ENCODE measurements at places on chromosomes 4 and X. TPM values are rescaled to one million over a fixed set of nuclear protein-coding genes. Genes with fewer than 3 reads are reported as not detected.

The UGT2B17 gene
- total RNA-seq = not detected

The PPM1K gene
- 56.4 TPM for total RNA-seq

GRCh38 chr4:77465271-77465670, 140.3 kb upstream of the CXCL13 start:
- no peak for DNase-seq

DNA sequence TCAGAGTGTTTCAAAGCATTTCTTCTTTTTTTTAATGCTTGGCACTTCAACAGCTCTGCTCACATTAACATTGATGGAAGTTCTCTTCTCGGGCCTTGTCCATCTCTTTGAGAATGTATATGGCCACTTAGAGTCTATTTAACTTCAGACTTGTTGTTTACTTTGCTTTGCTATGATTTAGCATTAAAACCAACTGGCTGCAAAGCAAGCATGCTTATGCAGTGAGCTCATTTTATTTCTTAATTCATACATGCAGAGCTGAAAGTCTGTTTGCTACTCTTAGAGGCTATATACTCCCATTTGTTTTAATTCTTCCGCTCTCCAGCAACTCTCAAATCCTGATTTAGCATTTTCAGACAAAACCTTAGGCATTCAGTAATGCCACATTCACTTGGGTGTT, 107.6 kb upstream of the PACRGL start:
- no peak for DNase-seq

DNA sequence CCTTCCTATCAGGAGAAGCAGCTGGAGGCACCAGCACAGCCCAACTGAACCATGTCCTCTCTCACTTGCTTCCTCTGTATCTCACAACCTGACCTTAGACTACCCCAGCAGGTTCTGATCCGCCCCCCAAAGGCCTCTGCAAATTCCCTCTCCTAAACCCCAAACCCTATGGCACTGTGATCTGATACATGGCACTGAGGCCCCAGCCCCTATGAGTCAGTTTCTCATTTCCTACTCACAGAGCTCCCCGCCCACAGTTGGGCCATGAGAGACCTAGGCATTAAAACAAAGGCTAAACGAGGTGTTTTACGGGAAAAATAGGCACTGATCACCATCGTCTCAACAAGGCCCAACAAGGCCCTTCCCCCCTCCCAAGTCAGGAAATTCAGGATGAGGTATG, 19.1 kb downstream of the SASH3 start:
- no peak for DNase-seq
